GM12878 (cell line): ENCODE measurements at places on chromosomes 16 and 17.

GRCh38 chr16:86500708-86501510 lies 9.4 kb upstream of the FOXF1 start:
- no peak overlapping the region for H3K4me3 ChIP-seq
- no peak overlapping the region for H3K27ac ChIP-seq
- H3K27me3 ChIP-seq, result peaks cover 20% of the 10 kb centered on the region
- H3K36me3 ChIP-seq, result no peaks in the 10 kb centered on the region

GRCh38 chr16:78987666-78988065 lies 612.9 kb downstream of the MAF start:
- no peaks in the 10 kb centered on the region for H3K36me3 ChIP-seq
- H3K27me3 ChIP-seq, result no peaks in the 10 kb centered on the region
- no peak for DNase-seq

GRCh38 chr17:65696739-65697394 lies 135.4 kb upstream of the AXIN2 start:
- no peaks in the 10 kb centered on the region for H3K36me3 ChIP-seq
- H3K4me3 ChIP-seq, result no peak overlapping the region
- H3K27me3 ChIP-seq, result no peaks in the 10 kb centered on the region; the same call in 1 of the 2 replicates

DNA sequence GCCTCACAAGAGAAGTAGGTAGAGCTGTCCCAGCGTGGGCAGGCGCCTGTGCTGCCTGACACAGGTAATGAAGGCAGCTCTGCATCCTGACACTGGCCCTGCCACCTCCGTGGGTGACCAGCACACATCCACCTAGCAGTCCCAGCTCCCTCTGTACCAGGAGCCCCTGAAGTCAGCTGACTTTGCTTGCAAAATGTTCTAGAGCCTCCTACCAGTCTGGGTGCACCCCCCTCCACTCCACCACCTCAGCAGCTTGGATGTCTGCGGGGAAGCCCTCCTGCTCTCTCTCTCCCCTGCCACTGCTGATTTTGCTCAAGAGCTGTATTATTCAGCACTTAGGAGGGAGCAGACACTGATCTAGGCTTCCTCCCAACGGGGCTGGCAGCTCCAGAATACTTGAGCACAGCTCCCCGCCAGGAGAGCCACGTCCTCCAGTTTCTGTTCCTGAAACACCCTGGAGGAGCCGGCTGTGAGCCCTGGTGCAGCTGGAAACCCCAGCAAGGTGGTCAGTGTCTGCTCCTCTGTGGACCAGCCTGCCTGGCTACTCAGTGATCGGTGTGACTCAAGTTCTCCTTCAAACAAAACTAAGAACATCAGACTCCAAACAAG lies 1.0 kb downstream of the RNF166 start:
- H3K27me3 ChIP-seq, result no peaks in the 10 kb centered on the region
- no peak for DNase-seq
- peak overlapping the region; percentile 90 for H3K4me3 ChIP-seq
- H3K36me3 ChIP-seq, result no peaks in the 10 kb centered on the region

GRCh38 chr17:10073941-10074340 lies 124.5 kb downstream of the GAS7 start:
- peaks cover 12% of the 10 kb centered on the region for H3K4me1 ChIP-seq
- DNase-seq, result no peak
- no peaks in the 10 kb centered on the region for H3K27me3 ChIP-seq
- H3K4me3 ChIP-seq, result no peak overlapping the region
- no peak overlapping the region for H3K27ac ChIP-seq

DNA sequence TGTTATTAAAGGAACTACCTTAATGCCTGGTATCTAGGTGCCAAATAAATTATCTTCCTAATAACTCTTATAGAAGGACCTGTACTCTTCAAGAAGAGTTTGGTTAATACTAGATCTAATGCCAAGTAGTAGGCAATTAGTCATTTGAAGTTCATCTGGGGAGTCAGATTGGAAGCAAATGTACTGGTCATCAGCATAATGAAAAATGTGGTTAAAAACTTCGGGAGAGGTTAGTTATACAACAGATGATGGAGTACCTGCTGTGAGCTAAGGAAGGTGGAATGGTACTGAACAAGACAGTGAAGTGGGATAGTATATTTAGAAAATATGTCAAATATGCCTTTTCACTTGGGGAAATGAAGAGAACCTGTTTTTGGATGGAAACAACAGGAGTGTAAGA lies 49.2 kb downstream of the TNRC6A start:
- no peaks in the 10 kb centered on the region for H3K4me1 ChIP-seq
- peaks cover 7% of the 10 kb centered on the region for H3K36me3 ChIP-seq
- no peak overlapping the region for H3K4me3 ChIP-seq
- H3K27me3 ChIP-seq, result no peaks in the 10 kb centered on the region
